ENCODE measurements at places on chromosomes 3 and 15.

DNA sequence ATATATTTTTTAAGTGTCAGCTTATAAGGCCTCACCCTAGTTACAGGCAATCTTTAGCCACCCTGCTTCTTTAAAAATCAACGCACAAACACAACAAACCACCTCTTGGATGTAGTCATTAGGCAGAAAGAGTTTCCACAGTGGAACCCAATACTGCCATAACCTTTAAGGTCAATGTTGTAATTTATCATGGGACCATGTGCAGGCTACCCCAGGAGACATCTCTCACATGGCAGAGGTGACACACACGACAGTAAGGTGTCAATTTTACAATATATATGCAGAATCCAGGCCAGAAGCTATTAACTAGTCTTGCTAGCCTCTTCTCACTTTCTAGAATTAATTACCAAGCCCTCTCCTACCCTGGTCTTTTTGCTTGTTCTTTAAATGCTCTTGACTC, 336.5 kb downstream of the MAGI1 start:
- DNase-seq = peak; percentile 13

DNA sequence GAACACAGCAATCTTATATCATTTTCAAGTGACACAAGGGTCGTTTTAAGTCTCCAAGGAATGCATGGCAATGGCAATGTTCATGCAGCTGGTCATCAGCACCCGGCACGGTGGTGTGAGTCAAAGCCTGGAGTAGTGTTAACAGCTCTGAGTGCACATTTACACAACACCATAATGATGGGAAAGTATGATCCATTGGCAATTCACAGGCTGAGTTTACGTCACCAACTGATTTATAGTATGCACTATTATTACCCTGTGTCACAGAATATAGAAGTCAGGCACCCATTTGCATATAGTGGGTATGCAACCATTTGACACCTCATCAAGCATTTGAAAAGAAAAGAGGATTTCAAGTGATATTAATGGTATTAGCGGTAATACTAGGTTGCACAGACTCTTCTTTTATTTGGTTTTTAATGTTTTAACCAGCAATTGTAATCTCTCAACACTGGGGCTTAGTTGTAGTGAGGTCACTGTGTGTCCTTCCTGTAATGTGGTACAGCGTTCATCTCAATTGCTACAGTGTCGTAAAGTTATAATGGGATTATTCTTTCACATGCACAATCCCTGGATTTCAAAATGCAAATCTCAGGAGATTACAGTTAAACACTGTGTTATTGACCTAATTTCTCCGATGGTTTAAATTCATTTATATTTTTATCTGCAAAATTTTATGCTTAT, 113.8 kb downstream of the C3orf38 start:
- no peak for DNase-seq

- peak; percentile 49 for DNase-seq
Observed at GRCh38 chr3:119497820-119498185, 544 bp upstream of the TIMMDC1 start.

DNA sequence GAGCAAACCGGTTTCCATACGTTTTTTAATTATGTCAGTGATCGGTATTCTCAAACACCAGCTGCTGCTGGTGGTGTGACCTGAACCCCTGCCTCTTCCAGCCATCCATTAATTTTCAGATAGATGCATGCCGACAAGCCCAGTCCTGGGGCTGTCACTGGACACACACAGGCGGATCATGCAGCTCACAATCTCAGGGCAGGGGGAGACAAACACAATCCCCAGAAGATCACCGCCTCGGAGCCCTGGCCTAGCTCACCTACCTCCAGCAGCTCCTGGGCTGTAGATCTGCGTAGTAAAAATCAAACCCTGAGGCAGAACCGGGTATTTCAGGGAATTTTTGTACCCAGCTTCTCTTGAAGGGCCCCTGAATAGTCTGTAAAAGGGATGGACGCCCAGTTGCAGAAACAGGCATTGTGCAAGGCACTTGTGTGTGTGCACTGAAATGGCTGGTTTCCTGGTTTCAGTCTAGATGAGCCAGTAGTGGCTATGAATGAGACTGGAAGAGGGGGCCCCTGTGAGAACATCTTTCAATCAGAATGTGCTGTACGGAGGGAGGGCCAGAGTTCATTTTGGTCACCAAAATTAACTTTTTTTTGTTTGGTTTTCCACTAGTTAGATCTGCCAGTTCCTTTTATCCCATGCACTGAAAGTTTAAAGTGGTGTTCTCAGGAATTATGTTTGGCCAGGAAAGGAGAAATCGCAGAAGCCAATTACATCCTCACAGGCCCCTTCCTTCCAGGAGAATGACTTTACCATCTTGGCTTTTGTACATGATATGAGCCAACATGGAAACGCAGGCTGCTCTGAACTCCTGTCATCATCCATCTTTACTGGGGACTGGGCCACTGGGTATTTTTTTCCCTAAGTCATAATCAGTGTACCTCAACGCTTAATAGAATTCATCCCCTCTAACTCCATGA, 55.0 kb upstream of the RPL32 start:
- DNase-seq = no peak

DNA sequence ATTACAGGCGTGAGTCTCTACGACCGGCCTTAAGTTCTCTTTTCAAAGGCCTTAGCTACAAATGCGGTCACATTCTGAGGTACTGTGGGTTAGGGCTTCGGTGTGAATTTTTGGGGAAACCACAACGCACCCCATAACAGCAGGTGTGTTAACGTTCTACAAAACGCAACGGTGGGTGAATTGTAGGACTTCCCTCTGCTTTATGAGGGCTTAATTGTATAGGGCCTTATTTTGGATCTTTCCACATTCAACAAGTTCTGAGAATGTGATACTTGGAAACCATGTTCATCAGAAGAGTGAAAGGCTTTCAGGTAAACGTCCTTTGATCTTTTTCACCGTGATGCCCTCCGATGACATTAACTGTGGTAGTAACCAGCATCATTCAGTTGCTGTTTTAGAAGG, 998.6 kb upstream of the CFAP20DC start:
- no peak for DNase-seq

GRCh38 chr3:195394700-195395099, 48.1 kb downstream of the ACAP2 start:
- no peak for DNase-seq

DNA sequence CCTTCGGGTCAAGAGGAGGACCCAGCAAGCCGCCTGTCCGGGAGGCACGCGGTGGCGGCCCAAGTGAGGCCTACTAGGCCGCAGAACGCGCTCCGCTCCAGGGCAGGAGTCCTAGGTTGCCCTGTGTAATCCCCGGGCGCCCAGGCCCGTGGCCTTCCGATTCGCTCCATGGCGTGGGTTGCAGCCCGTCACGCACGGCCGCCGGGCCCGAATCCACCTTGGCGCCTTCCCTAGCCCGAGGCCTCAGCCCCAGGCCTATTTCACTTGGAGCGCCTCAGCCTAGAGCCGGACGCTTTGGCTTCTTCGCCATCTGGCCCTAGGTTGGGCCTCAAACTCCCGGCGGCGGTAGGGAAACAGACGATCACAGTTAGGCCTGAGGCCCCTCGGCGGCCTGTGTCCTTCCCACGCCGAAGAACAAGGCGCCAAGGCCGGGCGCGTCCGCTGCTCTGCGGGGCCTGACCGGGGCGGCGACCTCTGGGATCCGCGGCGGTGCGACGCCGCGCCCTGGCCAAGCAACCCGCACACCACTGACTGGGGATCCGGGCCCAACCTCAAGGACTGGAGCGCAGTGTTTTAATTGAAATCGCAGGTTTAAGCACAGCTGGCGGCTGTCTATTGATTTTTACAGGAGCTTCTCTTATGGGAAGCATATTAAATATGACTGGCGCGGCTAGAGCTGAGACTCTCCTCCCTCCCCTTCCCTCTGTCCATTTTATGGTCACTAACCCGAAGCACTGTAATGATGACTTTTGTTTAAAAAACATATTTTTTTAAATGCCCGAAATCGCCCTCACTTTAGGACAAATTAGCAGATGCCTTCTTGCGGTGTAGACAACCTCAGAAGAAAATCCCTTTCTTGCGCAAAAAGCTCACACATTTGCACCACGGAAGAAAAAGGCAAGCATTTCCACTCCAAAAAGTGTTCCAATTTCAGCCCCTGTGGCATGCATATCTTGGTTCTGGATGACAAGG, 3.8 kb upstream of the FEZF2 start:
- DNase-seq = peak; percentile 50

- DNase-seq = no peak
Observed at GRCh38 chr3:29293421-29293820, 12.6 kb downstream of the RBMS3 start.

- peak; percentile 100 for DNase-seq
Observed at GRCh38 chr3:150408221-150409124, at the start of gene TSC22D2. Gene TSC22D2, plus strand, starts transcription at chr3:150408298. Its CDS starts 1,053 bp downstream, at chr3:150409351.

DNA sequence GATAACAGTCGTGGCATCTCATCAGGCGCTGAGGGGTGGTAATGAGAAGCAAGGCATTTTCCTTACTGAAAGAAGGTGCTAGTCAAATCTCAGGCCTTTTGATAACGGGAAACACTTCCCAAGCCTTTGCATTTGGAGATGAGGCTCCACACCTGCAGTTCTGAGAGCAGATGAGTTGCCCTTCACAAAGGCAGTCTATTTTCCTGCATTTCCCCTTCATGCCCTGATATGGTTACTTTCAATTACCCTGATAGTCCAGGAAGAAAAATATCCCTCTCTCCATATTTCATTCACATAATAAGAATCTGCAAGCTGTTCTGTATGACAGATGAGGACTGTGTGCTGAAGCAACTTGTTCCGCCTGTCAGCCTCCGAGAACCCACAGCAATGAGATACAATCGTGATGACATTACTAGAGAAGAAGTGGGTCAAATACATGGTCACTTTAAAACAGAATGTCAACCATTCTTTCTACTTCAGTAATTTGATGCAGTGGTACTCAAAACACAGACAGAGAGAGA, 25.0 kb downstream of the FHIT start:
- no peak for DNase-seq

DNA sequence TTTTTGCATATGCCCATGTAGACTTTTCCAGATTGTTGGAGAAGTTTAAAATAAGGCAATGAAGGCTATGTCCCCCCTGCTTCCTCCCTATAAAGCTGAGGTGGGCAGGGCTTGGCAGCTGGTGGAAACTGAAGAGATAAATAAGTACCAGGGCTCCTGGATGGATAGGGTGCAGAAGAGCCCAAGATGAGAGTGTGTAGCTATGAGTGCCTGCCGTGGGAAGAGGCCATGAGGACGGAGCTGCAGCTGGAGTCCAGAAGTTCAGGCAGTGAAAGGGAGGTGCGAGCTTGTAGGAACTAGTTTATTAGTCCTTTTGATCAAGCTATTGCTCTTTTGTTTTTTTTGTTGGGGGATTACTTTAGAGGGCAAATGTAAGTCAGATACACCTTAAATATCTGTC, 52.4 kb downstream of the PHLDB2 start:
- DNase-seq = no peak

GRCh38 chr3:102259663-102260062, 175.2 kb upstream of the ZPLD1 start:
- no peak for DNase-seq

DNA sequence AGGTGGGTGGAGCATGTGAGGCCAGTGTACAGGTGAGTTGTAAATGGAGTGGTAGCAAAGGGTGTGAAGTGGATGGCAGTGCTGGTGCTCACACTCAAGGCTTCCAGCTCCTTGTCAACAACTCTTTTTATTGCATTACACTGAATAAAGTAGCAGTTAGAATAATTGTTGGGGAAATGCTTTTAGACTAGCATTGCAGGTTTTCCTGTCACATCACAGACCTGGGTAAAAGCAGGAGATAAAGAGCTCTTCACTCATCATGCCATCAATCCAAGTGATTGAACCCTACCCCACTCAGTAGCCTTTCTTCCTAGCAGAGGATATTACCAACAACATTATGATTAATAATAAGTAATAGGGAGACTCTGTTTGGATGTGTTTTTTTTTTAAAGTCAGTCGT, 81.6 kb downstream of the CDIN1 start:
- no peak for DNase-seq

DNA sequence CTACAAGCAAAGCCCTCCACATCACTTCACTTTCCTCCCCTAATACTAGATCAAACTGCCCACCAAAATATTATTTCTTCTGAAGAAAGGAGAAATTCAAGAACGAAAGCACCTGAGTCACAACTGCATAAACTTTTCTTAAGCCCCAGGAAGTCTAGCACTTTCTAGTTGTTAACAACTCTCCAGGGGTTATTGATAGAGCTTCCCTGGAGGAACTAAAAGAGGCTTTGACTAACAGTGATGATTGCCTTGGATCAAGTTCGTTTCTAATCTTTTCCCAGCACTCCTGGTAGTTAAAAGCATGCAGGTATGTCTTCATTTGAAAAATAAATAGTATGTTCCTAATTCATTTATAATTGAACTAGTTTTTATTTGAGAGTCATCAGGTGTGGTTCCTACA, 917.0 kb downstream of the TUSC7 start:
- no peak for DNase-seq

DNA sequence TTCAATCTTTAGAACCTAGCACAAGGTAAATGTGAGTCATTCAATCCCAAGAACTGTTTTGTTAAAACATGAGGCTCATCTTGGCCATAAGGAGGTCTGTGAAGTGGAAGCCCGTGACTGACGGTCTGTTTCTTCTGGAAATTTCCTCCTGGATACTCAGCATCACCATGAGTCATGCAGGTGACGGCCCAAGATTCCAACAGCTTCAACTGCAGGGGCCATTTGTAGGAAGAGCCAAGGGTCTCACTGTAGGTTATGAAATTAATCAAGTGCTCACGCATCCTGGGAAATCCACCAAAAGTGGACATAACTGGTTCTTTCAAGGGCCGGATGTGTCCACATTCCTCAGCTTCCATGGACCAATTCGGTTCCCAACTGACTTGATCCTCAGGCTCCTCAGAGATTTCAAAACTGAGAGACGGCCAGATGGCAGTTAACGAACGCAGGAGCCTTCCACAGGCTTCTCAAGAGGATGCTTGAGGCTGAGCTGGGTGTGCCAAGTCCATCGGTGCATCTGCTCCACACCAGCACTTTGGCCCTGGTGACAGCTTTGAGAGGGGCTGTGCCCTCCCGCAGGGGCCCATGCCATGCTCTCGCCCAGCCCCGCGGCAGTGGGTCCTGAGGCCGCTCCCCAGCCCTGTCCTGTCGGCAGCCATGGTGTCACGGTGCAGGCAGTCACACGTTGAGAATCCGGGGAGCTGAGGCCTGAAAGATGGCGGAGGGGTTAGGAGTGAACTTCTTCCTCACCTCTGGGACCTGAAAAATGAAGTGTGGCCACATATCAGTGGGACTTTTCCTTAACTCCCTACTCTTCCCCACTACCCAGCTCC, 8.5 kb downstream of the MAP6D1 start:
- no peak for DNase-seq

GRCh38 chr15:99100245-99101173, 4.4 kb upstream of the SYNM start:
- peak; percentile 79 for DNase-seq

DNA sequence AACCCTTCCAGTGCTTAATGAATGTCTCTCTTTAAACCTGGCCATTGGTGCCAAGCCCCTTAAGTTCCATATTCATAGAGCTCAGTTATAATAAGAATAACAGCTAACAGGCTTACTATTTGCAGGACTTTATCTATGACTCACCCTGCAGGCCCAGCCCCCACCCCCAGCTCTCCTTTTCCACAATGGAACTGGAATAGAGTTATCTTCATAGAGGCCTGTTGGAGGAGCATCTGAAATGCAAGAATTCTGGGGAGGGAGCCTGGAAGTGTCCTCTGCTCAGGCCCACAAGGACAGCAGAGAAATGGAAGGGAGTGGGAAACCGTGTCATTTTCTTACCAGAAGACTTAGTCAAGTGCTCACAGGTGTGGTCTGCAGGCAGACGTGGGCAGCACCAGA, 52.8 kb downstream of the SEMA5B start:
- DNase-seq = no peak
